ENCODE measurements at places on chromosomes 16 and 17. TPM values are rescaled to one million over a fixed set of nuclear protein-coding genes. Genes with fewer than 3 reads are reported as not detected.
A peak's percentile ranks its signal among the peaks of the same experiment; 100 is the strongest.

DNA sequence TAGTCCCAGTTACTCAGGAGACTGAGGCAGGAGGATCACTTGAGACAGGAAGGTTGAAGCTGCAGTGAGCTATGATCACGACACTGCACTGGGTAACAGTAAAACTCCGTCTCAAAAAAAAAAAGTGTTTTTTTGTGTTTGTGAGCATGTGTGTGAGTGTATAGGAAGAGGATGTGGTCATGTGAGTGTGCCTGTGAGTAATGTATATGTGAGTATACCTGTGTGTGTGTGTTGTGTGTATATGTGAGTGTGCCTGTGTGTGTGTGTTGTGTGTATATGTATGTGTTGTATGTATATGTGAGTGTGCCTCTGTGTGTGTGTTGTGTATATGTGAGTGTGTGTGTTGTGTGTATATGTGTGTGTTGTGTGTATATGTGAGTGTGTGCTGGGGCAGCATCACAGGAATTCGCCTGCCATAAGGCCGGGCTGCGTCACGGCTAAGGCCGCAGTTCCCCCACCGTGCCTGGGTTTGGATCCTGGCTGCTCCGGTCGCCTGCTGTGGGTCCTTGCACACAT is 21.4 kb upstream of the NPTX1 start:
- DNase-seq, result no peak

MT1M gene
- total RNA-seq, result not detected

DNA sequence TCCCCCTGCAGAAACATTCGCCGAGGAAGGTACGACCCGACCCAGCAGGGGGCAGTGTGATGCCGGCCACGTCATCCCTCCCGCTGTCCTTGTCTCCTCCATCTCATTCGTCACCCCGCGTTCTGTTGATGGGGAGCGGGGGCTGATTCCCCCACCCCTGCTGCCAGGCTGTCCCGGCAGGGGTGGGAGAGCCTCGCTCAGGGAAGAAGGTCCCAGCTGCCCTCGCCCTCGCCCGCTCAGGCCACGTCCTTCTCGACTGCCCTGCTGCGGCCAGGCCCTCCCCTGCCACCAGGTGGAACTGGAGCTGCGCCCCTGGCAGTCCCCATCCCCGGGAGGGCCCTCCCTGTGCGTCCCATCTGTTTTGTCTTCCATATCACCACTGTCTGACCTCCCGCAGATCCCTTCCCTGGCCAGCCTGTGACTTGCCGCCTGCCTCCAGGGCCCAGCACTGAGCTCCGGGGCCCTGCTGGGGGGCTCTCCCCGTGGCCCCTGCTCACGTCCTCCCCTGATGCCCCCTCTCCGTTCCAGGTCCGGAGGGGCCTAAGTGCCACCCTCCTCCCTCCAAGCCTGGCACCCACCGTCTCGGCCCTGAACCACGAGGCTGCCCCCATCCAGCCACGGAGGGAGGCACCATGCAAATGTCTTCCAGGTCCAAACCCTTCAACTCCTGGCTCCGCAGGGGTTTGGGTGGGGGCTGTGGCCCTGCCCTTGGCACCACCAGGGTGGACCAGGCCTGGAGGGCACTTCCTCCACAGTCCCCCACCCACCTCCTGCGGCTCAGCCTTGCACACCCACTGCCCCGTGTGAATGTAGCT is 20.6 kb downstream of the ADAM11 start:
- DNase-seq, result peak; percentile 77

DNA sequence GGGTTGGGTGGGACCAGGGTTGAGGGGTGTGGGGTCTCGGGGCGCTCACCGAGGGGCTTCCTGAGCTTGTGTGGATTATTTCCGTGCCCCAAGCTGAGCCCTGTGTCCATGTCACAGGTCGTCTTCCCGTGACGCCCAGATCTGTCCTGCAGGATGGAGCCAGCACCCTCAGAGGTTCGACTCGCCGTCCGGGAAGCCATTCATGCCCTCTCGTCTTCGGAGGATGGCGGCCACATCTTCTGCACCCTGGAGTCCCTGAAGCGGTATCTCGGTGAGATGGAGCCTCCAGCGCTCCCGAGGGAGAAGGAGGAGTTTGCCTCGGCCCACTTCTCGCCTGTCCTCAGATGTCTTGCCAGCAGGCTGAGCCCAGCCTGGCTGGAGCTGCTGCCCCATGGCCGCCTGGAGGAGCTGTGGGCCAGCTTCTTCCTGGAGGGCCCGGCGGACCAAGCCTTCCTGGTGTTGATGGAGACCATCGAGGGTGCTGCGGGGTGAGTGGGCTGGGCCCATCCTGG is 1.0 kb downstream of the TELO2 start:
- no peak for DNase-seq

CACNA1G gene
- not detected for total RNA-seq

- peak; percentile 76 for DNase-seq
Observed at GRCh38 chr17:40602445-40603443, 37.5 kb upstream of the CCR7 start.

GRCh38 chr16:35724551-35724950 is 2265.1 kb downstream of the TP53TG3F start:
- no peak for DNase-seq

DNA sequence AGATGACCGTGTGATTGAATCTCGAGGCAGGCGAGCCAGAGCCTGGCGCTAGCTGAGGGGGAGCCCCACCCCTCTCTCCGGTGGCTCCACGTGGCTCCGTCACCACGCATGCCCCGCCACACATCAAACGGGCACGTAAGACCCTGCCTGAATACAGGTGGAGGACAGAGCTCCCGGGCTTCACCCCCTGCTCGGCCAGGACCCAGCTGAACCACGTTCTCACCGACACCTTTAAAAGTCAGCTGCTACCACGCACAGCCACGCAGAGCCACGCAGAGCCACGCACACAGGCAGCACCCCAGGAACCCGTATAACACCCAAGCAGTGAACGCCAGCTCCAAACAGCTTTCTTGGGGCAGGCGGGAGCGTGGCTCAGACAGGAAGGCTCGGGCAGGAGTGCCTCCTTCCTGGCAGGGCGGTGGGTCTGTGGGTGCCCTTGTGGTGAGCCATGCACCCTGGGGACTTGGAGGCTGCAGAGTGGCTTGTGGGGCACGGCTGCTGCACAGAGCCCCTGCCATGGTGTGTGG is 4.4 kb downstream of the TMEM204 start:
- DNase-seq, result no peak

GRCh38 chr17:48134912-48135480 is 27.4 kb downstream of the SNX11 start:
- DNase-seq, result no peak

ABCC11 gene
- total RNA-seq, result 0.50 TPM

GRCh38 chr17:57550668-57551315 is 194.3 kb downstream of the CCDC182 start:
- DNase-seq, result no peak

GRCh38 chr16:27476240-27476639 is 73.5 kb downstream of the GTF3C1 start:
- no peak for DNase-seq

- DNase-seq, result no peak
Observed at GRCh38 chr17:71055128-71055527, 885.8 kb downstream of the KCNJ2 start.

DNA sequence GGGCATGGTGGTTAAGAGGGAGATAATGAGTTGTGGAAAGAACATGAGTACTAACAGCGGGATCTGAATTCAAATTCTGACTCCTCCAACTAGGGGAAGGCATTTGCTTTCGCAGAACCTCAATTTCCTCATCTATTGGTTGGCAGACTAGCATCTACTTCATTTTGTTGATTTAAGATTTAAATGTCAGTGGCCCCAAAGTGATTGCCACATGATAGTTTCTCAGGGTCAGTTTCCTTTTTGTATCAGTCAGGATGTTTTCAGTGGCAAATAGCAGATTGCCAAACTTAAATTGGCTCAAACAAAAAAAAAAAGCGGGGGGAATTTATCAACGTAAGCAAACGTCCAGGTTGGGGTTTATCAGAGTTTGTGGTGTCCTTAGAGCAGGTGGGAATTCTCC is 25.1 kb upstream of the NOS2 start:
- no peak for DNase-seq

DNA sequence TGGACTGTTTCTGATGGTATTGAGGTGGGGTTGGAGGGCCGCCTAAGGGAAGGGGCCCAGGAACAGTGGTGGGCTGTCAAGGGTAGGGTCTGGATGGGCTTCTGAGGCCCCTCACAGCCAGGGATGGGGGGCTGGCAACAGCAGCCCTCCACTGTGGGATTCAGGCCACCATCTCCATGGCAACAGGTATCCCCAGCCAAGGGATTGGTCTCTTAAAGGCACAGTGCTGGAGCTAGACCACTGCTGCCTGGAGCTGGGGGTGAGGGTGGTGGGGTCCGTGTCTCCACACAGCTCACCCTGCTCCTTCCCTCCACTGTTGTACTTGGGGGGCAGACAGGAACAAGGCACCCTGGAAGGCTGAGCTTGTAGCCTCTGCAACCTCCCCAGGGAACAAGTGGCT is 41.8 kb downstream of the PSME3IP1 start:
- no peak for DNase-seq

DNA sequence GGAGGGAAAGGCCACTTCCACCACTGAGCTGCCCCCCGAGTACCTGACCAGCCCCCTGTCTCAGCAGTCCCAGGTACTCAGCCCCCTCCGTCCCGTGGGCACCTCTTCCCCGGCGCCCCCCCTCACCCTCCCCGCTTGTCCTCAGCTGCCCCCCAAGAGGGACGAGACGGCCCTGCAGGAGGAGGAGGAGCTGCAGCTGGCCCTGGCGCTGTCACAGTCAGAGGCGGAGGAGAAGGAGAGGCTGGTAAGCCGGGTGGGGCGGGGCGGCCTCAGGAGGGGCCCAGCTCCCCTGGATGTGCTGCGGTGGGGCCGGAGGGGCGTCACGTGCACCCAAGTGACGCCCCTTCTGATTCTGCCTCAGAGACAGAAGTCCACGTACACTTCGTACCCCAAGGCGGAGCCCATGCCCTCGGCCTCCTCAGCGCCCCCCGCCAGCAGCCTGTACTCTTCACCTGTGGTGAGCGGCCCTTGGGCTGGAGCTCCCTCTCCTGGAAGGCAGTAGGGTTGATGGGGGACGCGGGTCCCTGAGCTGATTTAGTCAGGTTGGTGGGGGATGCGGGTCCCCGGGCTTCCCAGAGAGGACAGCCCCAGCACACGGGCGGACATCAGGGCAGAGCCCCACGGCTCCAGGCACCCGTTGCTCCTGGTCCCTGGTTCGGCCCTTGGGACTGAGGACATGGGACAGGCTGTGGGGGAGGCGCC is 9.5 kb upstream of the MRPL12 start:
- no peak for DNase-seq

SLC16A11 gene
- 1.1 TPM for total RNA-seq

GRCh38 chr16:73415286-73415685 is 367.4 kb upstream of the ZFHX3 start:
- no peak for DNase-seq

DNA sequence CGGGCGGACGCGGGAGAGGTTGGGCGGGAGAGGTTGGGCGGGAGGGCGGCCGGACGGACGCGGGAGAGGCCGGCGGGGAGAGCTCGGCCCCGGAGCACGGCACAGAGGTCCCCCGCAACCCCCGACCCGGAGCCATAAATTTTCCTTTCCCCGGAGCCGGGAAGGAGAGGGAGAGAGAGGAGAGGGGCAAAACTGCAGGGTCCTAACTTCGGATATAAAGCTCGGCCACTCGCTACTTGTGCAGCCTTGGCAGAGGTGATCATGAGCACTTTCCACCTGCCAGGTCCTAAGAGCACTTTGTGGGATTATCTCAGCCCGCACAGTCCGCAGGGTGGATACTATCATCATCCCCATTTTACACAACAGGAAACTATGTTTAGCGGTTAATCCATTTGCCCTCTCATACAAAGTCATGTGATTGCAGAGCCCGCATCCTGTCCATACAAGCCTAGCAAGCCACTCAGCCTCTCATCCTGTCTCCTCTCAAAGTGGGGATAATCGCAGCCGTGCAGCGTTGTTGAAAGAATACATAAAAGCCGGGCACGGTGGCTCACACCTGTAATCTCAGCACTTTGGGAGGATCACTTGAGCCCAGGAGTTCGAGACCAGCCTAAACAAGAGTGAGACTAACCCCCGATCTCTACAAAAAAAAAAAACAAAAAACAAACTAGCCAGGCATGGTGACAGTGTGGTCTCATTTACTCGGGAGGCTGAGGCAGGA is 780 bp upstream of the DCAKD start:
- DNase-seq, result peak; percentile 25

TMEM114 gene
- total RNA-seq, result not detected

DNA sequence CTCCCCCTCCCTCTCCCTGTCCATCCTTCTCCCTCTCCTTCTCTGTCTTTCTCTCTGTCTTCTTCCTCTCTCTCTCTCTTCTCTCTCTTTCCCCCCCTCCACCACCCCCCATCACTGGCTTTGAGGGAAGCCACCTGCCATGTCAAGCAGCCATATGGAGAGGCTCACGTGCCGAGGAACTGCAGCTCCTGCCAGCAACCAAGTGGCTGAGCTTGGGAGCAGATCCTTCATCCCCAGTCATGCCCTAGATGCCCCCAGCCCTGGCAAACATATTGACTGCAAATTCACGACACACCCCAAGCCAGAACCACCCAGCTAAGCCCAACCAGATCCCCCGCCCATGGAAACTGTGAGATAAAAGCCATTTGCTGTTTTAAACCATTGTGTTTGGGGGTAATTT is 40.9 kb upstream of the RBFOX3 start:
- no peak for DNase-seq

KRT12 gene
- not detected for total RNA-seq

- DNase-seq, result peak; percentile 82
Observed at GRCh38 chr17:74282587-74283370, 8.7 kb downstream of the DNAI2 start.

IGFALS gene
- total RNA-seq, result not detected
